ENCODE measurements at places on chromosomes 12 and 14.

GRCh38 chr14:31993521-31993951 lies 83.6 kb upstream of the ARHGAP5 start:
- no peak for DNase-seq

- DNase-seq, result no peak
These were observed 14.2 kb upstream of the ANKRD9 start for GRCh38 chr14:102523569-102524450.

- no peak for DNase-seq
These were observed 108.8 kb downstream of the SLC25A21 start for GRCh38 chr14:37063467-37064240.

DNA sequence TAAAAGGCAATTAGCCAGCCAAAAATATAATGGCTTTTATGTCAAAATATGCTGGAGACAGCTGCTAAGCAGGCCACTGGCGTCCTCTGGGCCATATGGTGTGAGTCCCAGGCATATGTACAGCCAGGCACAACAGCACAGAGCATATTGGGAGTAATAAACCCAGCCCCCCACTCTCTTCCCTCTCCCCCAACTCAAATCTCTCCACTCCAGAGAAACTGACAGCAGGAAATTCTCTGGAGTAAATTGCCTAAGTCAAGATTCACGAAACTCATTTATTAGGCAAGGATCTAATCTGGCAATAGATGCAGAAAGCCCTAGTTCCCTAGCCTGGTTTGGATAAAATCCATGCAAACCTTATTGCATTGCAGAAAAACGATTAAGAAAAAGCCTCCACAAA lies 147.9 kb upstream of the SEL1L start:
- peak; percentile 31 for DNase-seq

GRCh38 chr14:72513965-72514659 lies 379.8 kb downstream of the DPF3 start:
- peak; percentile 66 for DNase-seq

DNA sequence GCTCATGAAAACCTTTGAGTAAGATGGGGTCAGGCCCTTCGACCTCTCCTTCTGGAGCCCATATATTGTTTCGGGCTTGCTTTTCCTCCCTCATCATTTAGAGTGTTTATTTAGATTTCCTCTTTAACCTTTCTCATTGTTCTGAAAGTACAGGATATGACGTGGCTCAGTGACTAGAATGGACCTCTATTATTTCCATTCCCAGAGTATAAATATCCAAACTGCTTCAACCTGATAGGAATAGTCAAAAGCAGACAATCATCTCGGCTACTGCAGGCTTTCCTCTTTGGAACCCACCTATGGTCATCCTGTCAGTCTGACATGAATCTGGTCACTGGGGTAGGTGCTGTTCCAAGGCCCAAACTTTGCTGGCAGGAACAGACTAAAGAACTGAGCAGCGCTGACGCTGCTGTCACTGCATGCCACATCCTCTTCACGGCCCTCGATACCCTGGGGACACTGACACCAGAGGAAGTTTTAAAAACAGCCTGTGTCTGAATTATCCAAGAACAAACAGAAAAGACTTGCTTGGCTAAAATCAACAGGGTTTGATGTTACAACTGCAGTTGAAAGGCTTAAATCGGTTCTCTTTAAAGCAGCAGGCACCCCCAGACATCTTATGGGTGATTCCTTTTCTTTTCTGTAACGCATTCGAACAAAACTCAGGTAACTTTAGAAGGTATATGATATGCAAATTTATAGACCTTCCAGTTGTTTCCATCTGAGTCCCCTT lies 5.0 kb upstream of the DDX47 start:
- no peak for DNase-seq

DNA sequence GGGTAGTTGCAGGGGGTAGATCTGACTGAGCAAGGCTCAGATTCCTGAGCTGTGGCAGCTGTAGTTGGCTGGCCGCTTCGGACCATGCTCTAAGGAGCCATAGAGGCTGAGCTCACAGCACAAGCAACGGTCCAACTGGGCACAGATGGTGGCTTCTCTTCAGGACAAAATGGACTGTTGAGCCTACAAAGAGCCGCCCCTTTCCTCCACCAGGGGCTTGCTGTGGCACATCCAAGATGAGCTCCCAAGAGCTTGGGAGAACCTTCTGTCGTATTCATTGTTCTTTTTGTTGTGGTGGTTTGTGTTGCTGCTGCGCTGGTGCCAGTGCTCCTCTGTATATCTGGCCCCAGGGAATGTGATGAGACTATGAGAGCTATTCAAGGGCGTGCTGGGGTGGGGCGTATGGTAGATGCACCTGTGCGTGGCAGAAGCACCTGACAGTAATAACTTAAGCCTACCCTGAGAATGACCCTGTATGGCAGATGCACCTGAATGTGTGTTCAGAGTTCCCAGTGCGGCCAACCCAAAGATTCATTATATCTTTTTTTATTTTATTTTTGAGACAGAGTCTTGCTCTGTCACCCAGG lies 17.8 kb upstream of the LGALS3 start:
- no peak for DNase-seq

DNA sequence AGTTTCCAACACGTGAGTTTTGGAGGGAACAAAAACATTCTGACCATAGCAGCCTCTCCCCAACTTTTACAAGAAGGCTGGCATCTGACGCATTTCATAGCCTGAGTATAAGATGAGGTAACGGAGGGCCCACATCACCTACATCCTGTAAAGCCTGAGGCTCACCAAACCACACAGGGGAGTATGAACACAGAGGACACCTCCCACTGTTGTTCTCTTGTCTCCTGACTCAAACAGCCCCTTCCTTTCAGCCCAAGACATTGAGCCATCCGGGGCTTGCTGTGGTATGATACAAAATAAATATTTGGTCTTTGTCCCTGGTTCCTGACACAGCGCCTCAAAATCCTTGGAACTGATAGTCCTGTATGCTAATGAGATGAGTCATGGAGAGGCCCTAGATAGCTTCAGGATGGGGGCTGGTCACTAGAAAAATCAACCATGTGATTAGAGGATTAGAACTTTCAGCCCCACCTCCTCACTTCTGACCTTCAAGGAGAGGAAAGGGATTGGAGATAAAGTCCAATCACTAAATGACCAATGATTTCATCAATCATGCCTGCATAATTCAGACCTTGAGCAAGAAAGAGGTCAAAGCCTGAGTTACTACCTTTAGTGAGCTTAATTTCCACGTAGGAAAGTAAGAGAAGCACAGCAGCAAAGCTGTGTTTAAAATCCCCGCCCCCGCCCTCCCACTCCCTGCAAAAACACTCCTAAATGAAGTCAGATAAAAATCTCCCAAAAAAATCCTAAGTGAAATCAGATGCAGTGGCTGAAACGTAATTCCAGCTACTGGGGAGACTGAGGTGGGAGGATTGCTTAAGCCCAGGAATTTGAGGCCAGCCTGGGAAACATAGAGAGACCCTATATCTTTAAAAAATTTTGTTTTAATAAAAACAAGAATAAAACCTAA lies 236.4 kb downstream of the PCNX1 start:
- no peak for DNase-seq

GRCh38 chr12:92185052-92185451 lies 39.4 kb upstream of the BTG1 start:
- DNase-seq, result no peak

GRCh38 chr12:97754306-97754705 lies 291.7 kb downstream of the RMST start:
- DNase-seq, result no peak

GRCh38 chr12:92332552-92332951 lies 186.9 kb upstream of the BTG1 start:
- no peak for DNase-seq

DNA sequence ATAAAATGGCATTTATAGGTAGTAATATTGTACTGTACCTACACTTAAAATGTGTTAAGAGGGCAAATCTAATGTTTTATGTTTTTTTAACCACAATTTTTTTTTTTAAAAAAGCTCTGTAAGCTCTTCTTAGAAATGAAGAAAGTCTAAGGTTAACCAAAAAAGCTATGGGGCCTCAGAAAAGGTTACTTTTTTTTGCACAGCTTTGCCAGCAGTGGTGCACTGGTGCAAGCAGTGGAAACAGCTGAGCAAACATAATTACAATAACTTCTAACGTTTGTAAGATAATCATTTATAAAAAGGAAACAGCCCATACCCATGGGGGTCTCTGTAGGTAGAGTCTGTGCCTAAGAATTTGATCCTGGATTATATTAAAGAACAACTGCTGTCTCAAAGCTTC lies 85.1 kb upstream of the NID2 start:
- DNase-seq, result no peak

DNA sequence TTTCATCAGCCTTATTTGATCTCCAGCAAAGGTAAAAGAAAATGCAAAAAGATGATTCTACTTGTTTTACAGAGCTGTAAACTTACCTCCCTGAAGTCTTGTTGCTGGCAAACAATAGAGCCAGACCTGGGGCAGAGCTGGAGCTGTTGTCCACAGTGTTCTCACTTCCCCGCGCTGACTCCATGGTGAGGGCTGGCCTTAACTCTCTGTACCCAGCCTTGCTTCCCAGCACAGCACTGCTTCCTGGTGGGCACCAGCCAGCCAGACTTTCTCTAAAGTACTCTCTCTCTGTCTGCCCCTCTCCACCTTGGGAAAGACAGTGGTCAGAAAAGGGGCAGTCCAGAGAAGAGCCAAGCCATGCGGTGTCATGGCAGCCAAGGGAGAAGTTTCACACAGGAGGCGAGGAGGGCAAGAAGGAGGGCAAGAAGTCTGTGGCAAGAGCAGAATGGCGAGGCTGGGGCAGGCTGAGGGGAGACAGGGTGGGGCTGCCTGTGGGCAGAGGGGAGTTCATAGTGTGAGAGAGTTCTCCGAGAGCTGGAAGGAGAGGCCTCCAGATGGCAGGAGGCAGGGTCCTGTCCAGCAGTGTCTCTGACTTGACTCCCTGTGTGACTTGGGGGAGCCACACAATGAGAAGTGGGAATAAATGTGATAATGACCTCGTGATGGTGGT lies 9.3 kb downstream of the EVL start:
- no peak for DNase-seq

DNA sequence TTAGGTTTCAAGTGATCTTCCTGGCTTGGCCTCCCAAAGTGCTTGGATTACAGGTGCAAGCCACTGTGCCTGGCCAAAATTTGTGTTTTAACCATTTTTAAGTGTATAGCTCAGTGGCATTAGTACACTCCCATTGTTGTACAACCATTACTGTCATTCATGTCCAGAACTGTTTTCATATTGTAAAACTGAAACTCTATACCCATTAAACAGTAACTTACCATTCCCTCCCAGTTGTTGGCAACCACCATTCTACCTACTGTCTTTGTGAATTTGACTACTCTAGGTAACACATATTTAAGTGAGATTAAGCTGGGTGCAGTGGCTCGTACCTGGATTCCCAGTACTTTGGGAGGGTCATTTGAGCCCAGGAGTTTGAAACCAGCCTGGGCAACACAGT lies 67.3 kb upstream of the KCNH3 start:
- no peak for DNase-seq

GRCh38 chr14:55847766-55848165 lies 267.8 kb downstream of the KTN1 start:
- no peak for DNase-seq

DNA sequence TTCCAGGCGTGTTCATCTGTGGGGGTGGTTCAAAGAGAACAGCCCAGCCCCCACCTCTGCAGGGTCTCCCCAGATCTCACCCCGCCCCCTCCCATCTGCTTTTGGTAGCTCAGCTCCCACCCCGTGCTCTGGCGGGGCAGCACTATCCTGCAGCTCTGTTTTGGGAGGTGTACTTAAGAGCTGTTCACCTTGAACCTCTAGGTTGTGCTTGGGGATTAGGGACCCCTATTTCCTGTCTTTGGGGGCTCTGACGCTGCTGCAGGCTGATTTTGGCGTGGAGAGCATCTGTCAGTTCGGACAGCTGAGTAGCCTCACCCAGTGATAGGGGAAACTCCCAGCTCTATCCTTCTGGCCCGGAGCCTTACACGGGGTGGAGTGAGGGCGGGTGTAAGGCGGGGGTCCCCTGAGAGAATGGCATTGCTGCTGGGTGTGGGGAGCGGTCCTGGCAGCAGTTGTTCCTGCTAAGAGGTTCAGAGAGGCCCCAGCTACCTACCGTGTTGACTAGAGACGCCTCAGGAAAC lies 765 bp downstream of the TMEM120B start:
- peak; percentile 27 for DNase-seq

DNA sequence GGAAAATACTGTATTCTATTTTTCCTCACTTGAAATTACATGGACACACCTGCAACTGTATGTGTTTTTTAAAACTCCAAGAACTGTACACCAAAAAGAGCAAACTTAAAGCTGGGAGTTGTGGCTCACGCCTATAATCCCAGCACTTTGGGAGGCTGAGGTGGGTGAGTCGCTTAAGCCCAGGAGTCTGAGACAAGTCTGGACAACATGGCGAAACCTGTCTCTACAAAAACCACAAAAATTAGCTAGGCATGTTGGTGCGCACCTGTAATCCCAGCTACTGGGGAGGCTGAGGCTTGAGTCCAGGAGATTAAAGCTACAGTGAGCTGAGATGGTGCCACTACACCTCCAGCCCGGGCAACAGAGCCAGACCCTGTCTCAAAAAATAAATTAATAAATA lies 95.9 kb downstream of the SINHCAF start:
- DNase-seq, result no peak

DNA sequence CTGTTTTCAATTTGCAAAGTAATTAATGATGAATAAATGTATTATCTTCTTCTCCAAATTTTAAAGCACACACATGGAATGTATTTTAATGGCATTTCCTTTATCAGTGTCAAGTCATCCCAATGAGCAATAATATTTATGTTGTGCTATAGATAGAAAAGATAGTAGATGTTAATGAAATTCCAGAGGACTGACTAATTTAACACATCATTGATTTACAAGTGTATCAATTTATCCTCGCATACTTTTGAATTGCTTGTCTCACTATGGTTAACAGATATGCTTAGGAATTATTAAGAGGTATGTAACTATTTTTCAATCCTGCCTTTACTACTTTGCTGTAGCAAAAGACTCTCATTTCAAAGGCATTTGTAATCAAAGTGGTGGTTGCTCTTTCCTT lies 842.9 kb downstream of the SLC6A15 start:
- no peak for DNase-seq

DNA sequence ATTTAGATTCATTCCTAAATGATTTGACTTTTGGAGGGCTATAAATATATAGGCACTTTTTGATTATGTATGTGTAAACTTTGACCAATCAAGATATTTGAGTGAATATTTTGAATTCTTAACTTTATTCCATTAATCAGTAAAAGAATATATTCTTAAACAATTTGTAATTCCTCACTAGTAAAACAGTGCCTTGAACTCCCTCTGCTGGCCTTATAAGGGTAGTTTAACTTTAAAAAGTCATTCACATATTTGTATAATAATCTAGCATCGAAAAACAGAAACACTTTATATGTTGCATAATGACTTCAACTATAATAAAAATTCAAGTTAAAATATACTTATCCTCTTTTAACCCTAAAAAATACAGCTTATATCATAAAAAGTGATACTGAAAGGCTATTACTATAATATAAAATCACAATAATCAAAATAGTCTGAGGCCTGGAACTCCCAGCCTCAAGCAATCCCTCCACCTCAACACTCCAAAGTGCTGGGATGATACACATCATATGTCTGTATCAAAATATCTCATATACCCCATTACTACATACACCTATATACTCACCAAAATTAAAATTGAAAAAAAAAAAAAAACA lies 31.2 kb downstream of the CCDC59 start:
- no peak for DNase-seq

- DNase-seq, result no peak
These were observed 53.6 kb downstream of the TEAD4 start for GRCh38 chr12:3012786-3013185.

GRCh38 chr14:93105362-93105761 lies 10.4 kb downstream of the ITPK1 start:
- DNase-seq, result no peak

GRCh38 chr12:82481954-82482353 lies 123.6 kb downstream of the METTL25 start:
- DNase-seq, result no peak

All from retina (tissue), 1 donor.